Endodermal cell (in vitro differentiated cells): ENCODE measurements at places on chromosomes 2 and 18. TPM values are rescaled to one million over a fixed set of nuclear protein-coding genes. Genes with fewer than 3 reads are reported as not detected.
A peak's percentile ranks its signal among the peaks of the same experiment; 100 is the strongest.

DNA sequence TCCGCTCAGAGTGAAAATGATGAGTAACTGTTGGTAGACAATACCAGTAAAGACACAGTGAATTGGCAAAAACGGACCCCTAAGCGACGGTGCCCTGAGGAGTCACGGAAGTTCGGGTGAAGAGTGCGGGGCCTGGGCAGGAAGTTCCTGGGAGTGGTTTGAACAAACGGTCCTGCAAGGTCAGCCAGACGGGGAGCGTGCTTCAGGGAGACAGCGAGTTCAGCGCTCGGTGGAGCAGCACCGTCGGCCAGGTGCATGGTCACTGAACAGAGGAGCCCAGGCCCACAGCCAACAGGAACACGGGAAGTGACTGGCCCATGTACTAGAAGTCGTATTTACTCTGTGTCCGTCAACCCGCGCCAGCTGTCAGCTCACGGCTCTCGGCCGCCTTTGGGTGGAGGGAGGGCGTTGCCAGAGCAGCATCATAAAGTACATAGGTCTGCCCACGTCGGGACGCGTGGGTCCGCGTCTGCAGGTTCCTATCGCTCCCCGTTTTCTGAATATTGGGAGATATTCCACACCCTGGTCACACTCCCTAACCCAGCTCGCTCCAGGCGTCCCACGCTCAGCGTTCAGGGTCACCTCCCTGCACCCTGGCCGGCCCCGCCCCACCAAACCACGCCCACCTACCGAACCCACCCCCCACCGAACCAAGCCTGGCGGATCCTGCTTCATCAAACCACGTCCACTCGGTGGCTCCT lies 75.6 kb upstream of the UXS1 start:
- DNase-seq: no peak

GRCh38 chr2:21759819-21760218 lies 636.1 kb downstream of the TDRD15 start:
- no peak for DNase-seq

DNA sequence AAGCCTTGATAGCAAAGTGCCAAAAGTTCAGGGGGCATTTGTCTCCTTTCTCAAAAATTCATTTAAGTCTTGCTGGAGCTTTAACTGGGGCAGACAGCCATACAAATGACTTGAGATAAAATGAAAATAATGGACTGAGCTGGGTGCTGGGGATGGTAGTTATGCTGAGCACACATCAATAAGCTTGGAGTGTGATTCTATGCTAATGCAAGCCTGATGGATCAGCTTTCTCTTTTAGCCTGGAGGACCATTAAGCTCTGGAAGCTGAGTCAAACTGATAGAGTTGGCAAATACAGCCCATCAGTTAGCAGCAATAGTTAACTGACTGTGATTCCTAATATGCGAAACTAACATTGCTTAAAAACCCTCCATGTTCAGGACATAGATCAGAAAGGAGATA lies 98.0 kb downstream of the CAMKMT start:
- DNase-seq: no peak

GRCh38 chr2:58089081-58089480 lies 42.5 kb downstream of the VRK2 start:
- no peak for DNase-seq

PID1 gene
- total RNA-seq: 0.55 and 0.72 TPM in 2 replicates

GAREM2 gene
- 8.1 and 9.2 TPM in 2 replicates for total RNA-seq

DNA sequence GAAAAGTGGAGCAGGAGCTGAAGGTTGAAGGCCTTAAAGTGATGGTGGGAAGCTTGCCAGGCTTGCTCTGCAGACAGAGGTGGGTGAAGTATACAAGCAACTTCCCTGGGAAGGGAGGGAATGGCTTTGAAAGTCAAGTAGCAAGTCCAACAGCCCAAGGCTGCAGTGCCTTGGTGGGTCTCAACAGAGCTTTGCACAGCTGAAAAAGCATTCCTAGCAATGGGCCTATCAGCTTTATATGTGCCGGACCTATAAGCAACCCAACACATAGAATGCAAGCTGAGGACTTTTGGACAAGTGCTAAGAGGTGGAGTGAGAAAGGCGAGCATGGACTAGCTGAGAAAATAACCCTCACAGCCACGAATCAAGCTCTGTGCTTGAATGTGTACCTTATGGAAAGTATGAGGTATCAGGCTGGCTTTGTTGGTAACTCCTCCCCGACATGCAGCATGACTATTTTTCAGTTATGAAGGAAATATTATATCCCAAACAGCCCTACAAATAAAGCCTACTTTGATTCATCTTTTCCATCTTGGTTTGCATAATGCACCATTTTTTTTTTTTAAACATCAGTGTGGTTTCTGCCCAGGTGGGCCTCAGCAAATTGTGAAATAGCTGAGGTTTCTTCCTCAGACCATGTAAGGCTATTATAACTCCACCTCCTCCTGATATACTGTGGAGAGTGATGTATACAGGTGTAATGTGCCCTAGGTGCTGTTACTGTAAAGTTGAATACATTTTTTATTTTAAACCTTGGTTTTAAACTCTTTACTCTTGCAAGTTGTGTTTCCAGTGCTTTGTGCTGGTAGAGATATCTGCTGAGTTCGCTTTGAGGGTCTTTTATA lies 241.4 kb upstream of the CXCR4 start:
- no peak for DNase-seq

GRCh38 chr2:1847846-1848598 lies 103.7 kb upstream of the PXDN start:
- no peak for DNase-seq

CD8B2 gene
- not detected in 2 replicates for total RNA-seq

ZNF516 gene
- 48.8 and 60.2 TPM in 2 replicates for total RNA-seq

GRCh38 chr2:224104668-224105386 lies 65.7 kb upstream of the SERPINE2 start:
- no peak for DNase-seq

CAPN13 gene
- total RNA-seq: 17.1 to 29.5 TPM (median 28.0 TPM) in 3 replicates

GRCh38 chr2:127129937-127130336 lies 23.0 kb upstream of the BIN1 start:
- no peak for DNase-seq

DNA sequence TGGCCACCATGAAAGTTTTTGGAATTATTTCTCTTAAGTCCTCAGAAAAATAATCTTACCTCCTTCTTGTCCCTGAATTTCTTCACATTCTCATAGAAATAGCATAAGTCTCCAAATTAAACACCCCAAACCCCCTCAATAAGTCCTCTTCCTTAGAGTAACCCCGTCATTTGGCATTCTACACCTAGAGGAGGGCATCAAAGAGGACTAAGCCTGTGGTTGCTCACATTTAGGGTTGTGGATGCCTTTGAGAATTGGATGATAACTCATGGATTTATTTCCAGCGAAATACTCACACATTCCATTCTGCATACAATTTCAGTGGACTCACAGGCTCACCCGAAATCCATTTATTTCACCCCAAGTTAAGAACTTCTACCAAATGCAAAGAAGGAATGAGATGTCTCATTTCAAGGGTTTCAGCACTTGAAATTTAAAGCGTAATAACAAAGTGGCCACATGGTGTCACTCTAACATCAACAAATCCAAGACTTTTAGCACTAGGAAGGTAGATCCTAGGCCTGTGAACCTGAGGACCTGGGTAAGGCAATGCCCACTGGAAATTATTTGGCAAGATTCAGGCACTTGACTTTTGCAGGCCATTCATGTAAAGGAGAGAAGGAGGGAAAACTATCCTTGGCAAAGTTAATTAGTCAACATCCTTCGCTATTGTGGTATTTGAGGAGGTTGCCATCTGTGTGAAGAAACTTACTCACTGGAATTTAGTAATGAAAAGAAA lies 24.6 kb downstream of the DYTN start:
- DNase-seq: peak; percentile 70

DNA sequence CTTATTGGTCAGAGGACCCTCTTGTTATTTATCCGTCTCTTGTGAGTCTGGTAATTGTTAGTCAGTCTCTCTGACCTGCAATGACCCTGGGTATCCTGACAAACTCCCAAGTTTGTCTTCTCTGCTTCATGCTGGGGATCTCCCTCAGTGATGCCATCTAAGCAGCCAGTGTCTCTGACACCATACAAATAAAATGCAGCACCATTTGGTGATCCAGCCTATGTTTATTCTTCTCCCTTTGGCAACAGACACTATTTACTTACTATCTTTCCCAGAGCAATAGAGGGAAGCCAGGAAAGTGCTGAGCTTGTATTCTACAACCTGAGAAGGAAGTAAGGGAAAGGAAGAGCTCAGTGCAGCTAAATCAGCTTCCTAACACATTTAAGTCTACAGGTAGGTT lies 15.9 kb downstream of the SERPINE2 start:
- DNase-seq: no peak

SOX11 gene
- 35.1 and 35.9 TPM in 2 replicates for total RNA-seq

GRCh38 chr18:76389716-76390115 lies 105.3 kb downstream of the ZNF516 start:
- DNase-seq: peak; percentile 13

HOXD3 gene
- total RNA-seq: not detected in 3 replicates

SP100 gene
- total RNA-seq: 0.36 and 0.70 TPM in 2 replicates

GRCh38 chr2:110934948-110935347 lies 185.8 kb upstream of the BCL2L11 start:
- no peak for DNase-seq

SPDYA gene
- total RNA-seq: 0.54 and 1.6 TPM in 2 replicates

DNA sequence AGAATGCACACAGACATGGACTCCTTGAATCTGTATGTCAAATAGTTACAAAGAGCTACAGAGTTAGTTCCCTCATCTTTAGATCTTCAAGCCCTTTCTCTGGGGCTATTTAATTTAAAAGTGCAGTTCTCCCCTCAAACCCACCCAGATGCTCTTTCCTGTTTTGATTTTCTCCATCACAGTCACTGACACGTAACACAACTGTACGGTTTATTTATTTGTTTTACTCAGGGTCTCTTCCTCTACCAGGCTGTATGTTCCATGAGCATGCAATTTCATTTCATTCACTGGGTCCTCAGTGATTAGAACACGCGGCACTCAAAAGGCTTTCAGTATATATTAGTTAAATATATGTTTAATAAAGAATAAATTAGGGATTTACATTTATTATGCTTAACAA lies 94.7 kb downstream of the DOCK10 start:
- no peak for DNase-seq

GRCh38 chr2:159144776-159145614 lies 141.5 kb downstream of the WDSUB1 start:
- DNase-seq: no peak

DNA sequence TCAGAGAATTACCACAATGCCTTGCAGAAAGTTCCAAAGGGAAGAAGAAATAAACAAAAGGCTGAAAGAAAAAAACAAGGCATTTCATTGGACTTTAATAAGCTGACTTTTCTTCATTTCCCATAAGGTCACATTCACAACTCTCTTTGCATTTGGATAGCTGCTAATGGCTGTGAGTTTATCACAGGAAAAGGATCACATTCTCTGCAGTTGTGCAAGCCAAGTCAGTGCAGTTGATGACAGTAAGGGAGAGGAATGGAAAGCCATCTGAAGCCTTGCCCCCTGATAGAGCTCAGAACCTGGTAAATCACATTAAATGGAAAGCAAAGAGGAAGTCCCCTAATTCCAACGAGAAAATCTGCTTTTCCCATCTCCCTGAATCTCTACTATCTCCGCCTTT lies 950.6 kb downstream of the CNTNAP5 start:
- no peak for DNase-seq

GRCh38 chr2:189583227-189584198 lies 2.9 kb upstream of the SLC40A1 start:
- no peak for DNase-seq

GRCh38 chr18:60209042-60209441 lies 163.5 kb downstream of the MC4R start:
- no peak for DNase-seq

GRCh38 chr2:165164201-165164600 lies 39.6 kb downstream of the SCN3A start:
- no peak for DNase-seq

PAX8 gene
- 0.09 TPM in 1 of 2 replicates, not detected in the other for total RNA-seq

DNA sequence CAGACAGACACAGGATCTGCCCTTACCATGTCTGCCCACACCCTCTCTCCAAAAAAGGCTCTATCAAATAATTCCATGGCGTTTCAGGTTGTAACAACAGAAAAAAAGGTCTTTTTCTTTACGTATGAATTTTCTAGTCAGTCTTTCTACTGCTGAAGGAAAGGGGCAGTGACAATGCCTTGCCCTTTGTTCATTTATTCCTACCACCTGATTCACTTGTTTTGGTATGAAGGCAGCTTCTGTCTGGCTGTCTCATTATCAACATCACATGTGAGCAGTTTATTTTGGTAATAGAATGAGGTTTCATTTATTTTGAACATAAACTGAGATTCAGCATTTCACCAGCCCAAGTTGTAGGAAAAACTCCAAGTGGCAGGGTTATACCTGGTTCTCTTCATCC lies 94.3 kb upstream of the KLF7 start:
- no peak for DNase-seq

GRCh38 chr2:25316101-25316500 lies 25.6 kb downstream of the DNMT3A start:
- no peak for DNase-seq

- DNase-seq: no peak
These were observed 104.2 kb upstream of the PID1 start for GRCh38 chr2:229375251-229375650.

WDR75 gene
- 59.4 to 81.3 TPM (median 76.2 TPM) in 3 replicates for total RNA-seq

CFAP65 gene
- total RNA-seq: 0.84 to 1.3 TPM (median 1.1 TPM) in 3 replicates

MRO gene
- 0.20 and 0.35 TPM in 2 replicates for total RNA-seq

DNA sequence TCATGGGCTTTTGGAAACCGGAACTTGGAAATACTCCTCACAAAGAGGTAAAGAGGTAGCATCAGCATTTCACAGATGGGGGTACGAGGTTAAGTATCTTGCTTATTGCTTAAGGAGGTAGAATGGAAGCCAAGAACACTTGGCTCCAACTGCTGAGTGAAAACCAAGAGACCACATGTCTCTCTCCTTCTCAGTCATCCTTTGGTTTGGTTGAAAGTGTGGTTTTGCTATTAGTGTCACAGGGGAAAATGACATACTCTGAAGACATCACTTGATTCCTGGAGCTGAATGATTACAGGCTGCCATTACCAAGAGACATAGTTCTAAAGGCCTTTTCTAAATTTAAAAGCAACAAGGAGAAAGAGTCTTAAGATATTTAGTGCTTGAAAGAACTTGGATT lies 41.5 kb downstream of the ANTXR1 start:
- no peak for DNase-seq

DNA sequence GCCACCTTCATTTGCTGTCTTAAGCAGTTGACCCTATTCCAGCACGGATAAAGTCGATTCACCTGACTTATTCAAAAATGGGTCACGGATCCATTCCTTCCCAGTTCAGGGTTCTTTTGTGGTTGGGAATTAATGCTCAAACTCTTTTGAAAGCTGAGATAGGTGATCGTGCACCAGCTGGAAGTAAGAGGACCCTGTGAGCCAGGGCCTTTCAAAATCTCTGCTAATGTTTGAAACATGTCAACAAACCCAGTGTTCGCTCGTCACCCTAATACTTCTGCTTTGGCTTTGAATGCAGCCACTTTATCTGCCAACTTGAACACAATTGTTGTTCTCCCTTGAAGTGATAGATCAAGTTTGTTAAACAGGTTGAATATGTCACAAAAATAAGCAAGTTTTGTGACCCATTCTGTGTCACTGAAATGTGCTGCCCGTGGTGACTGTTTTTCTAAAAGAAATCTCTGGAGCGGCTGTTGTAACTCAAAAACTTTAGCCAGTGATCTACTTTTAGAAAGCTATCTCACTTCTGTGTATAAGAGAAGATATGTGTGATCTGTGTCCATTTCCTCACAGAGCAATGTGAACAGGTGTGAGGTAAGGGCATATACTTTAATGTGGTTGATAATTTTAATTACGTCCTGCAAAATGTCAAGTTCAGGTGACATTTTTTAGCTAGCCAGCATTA lies 16.9 kb downstream of the HAT1 start:
- DNase-seq: no peak

POMC gene
- total RNA-seq: 12.4 and 14.5 TPM in 2 replicates
